Stimulated activated CD8-positive, alpha-beta memory T cell treated with anti-CD3 and anti-CD28 coated beads, Interleukin-15, amount 100 ng/mL, for 48 hours (primary cell): ENCODE measurements at places on chromosomes 13 and 19.

GRCh38 chr13:75938811-75939560, 302.9 kb downstream of the LMO7 start:
- no peak for DNase-seq

- DNase-seq, result no peak
These were observed 114.4 kb downstream of the ZDHHC20 start for GRCh38 chr13:21344662-21345176.

GRCh38 chr19:17610384-17610783, 54.9 kb downstream of the COLGALT1 start:
- no peak for DNase-seq

DNA sequence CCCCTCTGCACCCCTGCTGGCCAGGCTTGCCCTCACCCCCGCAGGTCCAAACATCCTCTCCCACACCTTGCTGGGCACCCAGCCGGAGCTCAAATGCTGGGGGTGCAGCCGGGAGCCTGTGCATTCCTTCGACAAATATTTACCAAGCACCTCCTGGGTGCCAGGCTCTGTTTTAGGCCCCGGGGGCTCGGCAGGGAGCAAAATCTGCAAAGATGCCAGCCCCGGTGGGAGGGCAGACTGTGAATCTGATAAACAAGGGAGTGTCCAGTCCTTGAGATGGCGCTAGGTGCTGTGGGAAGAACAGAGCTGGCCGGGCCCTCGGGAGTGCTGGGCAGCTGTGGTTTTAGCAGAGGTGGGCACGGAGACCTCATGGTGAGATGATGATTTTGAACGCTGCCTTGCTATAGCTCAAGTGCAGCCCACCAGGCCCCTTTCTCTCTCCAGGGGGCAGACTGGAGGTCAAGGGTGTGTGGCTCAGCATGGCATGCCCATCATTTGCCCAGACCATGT, 10.6 kb downstream of the NFIX start:
- no peak for DNase-seq

GRCh38 chr19:18742838-18743783, 48.0 kb downstream of the COMP start:
- no peak for DNase-seq

- DNase-seq, result no peak
These were observed 925.9 kb upstream of the SLITRK6 start for GRCh38 chr13:86725105-86725504.

- no peak for DNase-seq
These were observed 304.7 kb upstream of the KLF12 start for GRCh38 chr13:74438901-74439300.

GRCh38 chr13:112722433-112723263, 32.8 kb downstream of the ATP11A start:
- DNase-seq, result no peak
